Caco-2 (cell line): ENCODE measurements at places on chromosomes 13 and 19. TPM values are rescaled to one million over a fixed set of nuclear protein-coding genes. Genes with fewer than 3 reads are reported as not detected.

MCOLN1 gene
- total RNA-seq: 16.1 and 16.2 TPM in 2 replicates

PGLYRP1 gene
- not detected in 2 replicates for total RNA-seq

ZNF547 gene
- 0.95 and 1.8 TPM in 2 replicates for total RNA-seq

KBTBD6 gene
- total RNA-seq: 9.3 and 9.5 TPM in 2 replicates

TMPRSS9 gene
- total RNA-seq: 0.49 and 0.66 TPM in 2 replicates

GARRE1 gene
- total RNA-seq: 20.2 and 20.7 TPM in 2 replicates

ACTMAP gene
- 28.0 and 29.2 TPM in 2 replicates for total RNA-seq

GRIN3B gene
- total RNA-seq: 0.41 and 0.49 TPM in 2 replicates
